ENCODE measurements at places on chromosomes 6 and 20.

GRCh38 chr20:20553541-20553940 is 158.9 kb downstream of the RALGAPA2 start:
- peak; percentile 86 for DNase-seq

- DNase-seq = no peak
These were observed 5.8 kb upstream of the SGK1 start for GRCh38 chr6:134323698-134324097.

DNA sequence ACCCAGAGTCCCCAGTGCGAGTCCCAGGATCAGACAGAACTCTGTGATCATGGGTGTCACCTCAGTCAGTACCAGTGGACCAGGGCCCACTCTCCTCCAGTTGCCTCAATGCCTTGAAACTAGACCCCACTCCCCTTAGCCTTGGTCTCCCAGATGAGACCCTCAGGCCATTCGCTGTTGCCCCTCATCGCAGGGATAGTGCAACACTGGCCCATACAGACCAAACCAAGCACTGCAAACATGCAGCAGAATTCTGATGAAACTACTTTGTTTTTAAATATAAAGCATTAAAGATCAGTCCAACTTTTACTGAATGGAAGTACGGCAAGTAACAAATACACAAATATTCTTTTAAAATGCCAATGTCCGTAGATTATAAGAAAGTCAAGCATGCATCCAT is 101.2 kb upstream of the NT5E start:
- DNase-seq = no peak

DNA sequence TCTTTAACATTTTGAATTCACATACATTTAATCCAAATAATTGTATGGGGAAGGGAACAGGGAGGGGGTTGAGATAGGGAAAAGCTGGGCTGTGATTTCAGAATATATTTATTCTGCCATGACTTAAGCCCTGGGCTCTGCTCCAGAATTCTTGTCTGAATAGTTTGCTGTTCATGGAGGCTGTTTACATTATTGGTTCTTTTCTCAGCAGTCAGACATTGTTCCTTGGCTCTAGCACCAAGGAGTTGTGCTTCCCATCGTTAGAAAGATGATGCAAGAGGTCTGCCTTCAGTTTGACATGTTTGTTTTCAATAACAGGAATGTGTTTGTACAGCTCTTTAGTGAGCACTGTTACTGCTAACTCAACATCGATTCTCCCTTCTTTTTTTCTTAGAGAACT is 198.8 kb upstream of the CDYL start:
- DNase-seq = no peak

DNA sequence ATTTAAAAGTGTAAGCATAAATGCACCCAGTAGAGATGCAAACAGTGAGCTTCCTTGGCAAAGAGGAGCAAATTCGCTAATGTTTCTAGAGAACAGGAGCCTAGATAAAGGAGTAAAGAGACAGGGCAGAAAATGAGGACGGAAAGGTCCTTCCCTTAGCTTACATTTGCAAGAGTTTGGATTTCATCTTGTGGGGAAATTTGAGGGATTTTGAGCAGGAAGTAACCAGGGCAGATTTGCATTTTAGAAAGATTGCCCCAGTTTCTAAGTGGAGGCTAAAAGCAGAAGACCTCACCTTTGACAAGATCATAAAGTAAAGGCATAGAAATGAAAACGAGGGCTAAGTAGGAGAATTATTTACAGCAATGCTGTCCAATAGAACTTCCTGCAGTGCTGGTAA is 80.5 kb downstream of the ADAT2 start:
- DNase-seq = no peak

DNA sequence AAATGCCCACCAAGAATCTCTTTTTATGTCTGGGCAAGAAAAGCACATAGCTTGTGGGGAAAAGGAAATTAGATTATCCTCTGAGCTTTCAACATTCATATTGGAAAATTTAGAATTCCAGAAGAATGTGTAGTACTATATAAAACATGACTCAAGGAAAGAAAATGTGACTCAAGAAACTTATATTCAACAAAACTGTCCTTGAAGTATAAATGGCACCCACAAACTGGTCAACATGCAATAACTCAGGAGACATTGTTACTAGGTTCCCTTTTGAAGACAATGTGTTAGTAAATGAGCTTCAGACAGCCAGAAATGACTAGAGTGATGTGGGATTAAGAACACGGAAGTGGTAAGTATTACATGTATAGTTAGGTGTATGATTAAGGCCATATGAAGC is 26.1 kb upstream of the TINAG start:
- no peak for DNase-seq

DNA sequence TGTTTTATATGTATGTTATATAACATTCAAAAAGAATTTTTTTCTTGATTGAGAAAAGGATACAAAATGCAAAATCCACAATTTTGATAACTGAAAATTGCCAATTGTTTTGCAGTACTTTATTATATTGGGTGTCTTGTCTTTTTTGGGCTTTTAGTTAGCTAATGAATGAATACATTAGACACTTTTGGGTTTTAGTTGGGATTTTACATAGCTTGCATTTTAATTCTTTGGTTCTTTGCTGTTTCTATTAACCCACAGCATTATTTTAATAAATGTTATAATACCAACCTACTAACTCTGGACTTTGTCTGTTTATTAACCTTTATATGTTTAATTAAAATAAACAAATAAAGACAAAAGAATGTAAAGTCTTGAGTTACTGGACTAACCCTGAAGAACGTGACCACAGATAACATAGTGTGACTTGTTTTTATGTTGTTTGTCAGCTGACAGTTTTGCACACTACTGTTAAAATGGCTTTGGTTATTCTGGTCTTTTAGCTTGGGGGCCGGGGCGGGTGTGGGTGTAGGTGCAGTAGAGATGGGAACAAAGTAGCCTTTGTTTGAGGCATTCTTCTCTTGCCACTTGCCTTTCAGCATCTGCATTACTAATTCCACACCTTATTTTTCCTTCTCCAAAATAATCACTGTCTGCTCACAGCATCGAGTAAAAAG is 159.1 kb downstream of the QKI start:
- no peak for DNase-seq

DNA sequence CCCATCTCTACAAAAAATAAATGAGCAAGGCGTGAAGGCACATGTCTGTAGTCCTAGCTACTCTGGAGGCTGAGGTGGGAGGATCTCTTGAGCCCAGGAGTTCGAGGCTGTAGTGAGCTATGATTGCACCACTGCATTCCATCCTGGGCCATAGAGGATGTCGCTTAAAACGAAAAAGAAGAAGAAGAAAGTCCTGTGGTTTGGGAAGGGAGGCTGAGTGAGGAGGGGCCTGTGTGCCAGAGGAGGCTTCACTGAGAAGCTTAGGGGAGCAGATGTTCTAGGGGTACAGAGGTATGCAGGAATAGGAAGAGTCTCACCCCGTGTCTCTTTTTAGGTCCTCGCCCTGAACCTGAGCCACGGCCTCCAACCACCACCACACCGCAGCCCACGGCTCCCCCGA is 4.2 kb downstream of the MMP9 start:
- no peak for DNase-seq

DNA sequence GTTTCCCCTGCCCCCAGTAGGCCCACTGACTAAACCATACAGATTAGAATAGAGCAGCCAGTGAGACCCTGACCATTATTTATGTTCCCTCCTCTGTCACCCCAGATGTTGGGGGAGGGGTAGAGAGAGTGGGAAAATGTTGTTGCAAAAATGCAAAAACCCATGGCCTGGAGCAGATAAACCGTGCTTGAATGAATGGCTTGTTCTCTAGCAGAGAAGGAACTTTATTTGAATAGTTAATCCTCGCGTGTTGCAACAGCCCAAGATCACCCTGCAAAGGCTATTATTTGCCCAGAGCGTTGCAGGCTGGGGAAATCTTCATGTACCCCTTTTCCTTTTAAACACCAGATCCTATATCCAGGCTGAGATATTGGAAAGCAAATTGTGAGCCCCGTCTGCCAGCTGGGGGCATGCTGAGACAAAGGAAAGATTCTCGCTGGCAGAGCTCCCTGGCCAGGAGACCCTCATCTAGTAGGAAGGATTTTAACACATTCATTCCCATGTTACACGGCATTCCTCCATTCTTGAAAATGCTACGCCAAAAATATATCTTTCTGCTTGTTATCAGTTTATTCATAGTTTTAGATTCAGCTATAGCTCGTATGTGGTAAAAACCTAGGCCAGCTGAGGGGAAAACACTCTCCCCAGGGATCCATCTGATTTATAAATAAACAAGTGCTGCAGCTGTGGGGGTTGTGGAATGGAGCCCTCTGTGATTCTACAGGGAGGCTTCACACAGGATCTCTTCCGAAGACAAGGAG is 53.0 kb downstream of the LINC00237 start:
- no peak for DNase-seq

GRCh38 chr6:158861686-158862381 is 42.7 kb upstream of the EZR start:
- DNase-seq = no peak

- DNase-seq = no peak
These were observed 5.9 kb downstream of the HSPA12B start for GRCh38 chr20:3738111-3739053.

DNA sequence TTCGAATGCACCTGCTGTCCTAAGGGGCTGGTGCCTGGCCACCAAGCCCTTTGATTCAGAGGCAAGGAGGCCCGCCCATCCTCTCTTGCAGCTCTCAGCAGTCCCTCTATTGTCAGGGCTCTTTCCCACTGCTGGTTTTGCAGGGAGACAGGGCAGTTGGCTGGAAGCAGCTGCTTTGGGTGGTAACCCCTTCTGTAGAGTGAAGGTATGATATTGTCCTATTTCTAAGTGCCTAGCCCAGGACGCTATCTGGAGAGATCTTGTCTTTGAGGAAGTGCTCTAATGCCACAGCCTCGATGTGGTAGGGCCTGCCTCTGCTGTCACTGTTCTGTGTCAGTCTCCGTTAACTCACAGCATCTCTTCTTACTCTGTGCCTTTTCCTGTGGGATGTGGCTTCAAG is 5.6 kb downstream of the PLCG1 start:
- no peak for DNase-seq

- no peak for DNase-seq
These were observed 66.4 kb downstream of the LY86 start for GRCh38 chr6:6654599-6655575.

DNA sequence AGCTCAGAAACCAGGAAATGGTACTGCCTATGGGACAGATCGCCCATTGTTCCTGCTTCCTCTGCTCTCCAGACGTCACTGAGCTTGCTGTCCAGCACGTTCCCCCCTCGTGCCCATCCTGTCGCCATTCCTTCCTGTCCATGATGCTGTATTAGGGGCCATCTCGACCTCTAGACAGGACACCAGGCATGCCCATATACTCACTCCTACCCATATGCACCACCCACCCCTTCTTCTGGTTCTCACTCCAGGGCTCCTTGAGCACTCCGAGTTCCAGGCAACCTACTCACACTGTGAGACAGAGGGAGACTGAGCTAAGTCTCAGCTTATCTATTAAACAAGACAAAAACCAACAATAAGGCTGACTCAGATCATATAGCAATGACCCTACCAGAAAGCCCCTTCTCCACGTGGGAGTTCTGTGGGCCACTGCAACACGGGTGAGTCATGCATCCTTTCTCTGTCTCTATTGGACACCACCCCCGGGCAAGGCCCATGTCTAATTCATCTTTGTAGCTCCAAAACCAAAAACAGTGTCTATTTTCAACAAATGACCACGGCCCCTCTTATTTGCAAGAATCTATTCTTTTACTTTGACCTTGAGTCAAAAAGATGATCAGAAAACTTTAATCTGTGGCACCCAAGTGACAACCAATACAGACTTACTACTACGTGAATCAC is 65.7 kb downstream of the PSMG4 start:
- DNase-seq = no peak

DNA sequence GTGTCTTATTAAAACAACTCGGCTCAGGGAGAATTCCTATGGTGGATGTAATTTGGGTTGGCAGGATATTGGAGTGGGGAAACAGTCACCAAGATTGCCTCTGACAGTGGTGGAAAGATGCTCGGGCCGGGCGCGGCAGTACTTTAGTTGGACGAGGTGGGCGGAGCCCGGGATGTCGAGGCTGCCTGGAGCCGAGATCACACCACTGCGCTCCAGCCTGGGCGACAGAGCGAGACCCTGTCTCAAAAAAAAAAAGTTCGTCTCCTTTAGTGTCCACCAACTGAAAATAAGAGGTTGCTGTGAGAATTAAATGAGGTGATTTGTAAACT is 621 bp downstream of the NOL7 start:
- no peak for DNase-seq

- DNase-seq = no peak
These were observed 27.9 kb downstream of the FIG4 start for GRCh38 chr6:109718991-109719390.

DNA sequence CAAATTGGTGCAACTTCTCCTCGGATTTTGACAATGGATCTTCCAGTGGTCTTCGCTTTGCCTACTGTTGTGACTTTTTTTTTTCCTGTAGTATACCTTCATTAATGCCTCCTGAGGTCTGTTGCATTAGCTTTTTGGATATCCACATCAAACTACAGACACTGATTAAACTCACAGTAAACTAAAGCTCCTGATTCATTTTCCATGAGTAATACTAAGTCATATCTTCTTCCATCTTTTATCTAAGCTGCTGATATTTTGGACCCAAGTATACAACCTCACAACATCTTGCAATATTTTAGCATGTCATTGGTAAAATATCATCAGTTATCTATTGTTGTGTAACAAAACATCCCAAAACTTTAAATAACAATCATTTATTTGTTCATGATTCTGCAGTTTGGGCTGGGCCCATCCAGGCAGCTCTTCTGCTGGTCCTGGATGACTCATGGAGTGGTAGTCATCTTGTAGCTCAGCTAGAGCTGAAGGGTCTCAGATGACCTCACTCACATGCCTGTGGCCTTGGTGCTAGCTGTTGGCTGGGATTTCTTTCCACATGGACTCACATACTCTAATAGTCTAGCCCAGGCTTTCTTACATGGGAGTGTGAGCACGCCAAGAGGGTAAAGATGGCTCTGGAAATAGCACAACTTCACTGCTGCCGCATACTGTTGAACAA is 78.3 kb upstream of the SRSF6 start:
- DNase-seq = no peak

DNA sequence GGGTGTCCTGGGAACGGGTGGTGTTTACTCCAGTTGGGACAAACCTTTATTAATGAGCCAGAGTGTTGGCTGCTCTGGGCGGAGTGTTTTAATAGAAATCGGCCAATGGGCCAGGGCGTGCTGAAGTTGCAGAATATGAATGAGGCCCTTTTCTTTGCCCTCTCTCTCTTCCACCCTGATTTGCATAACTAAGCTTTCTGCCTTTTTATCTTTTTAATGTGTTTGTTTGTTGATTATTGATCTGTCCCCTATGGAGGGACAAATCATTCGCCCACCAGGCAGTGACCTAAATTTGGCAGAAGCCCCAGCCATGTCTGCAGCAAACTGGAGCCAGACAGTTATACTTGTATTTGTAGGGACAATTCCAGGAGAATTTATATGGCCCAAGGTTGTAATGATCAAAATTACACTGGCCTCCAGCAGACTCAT is 420.9 kb downstream of the PREX1 start:
- peak; percentile 17 for DNase-seq

DNA sequence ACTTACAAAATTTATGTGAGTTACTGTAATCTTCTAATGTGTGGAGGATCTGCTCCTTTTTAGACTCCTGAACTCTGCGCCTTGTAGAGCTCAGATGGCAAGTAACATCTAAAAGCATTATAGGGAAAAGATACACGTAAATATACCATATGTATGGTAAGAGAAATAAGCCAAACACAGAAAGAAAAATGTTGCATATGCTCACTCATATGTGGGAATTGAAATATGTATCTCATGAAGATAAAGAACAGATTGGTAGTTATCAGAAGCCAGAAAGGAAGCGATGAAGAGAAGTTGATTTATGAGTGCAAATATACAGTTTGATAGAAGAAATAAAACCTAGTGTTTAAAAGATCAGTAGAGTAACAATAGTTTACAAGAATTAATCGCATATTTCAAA is 815.0 kb upstream of the MAN1A1 start:
- DNase-seq = no peak
